ENCODE measurements at places on chromosomes 1 and 21.

DNA sequence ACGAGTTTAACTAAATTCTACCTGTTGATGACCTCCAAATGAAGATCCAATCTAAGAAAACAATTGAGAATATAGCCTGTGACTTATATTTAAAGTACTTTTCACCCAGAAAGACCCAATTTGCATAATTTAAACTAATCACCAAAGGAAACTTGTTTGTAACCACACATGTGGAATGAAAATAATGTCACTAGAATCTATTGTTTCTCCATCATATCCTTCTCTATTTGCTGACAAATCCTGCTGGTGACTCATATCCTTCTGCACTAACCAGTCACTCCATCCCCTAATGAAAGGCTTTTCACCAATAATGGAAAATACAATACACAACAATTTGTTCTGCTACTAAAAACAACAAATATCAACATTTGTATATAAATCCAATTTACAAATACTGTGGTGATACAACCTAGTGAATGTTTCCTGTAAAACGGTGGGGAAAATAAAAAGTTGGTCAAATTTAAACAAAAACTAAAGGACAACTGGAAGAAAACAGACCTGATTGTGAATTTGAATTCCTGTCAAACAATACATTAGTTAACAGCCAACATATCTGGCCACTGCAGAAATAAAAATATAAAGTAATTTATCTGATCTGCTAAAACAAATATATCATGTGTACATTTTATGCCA, 6.5 kb downstream of the PTP4A2 start:
- peaks cover 14% of the 10 kb centered on the region for H3K4me1 ChIP-seq
- H3K4me3 ChIP-seq: no peak overlapping the region
- no peaks in the 10 kb centered on the region for H3K36me3 ChIP-seq
- peak; percentile 63 for DNase-seq
- H3K27ac ChIP-seq: no peak overlapping the region

GRCh38 chr1:243287652-243288051, 31.8 kb downstream of the SDCCAG8 start:
- no peaks in the 10 kb centered on the region for H3K36me3 ChIP-seq
- no peak overlapping the region for H3K27ac ChIP-seq
- no peaks in the 10 kb centered on the region for H3K4me1 ChIP-seq
- peak; percentile 13 for DNase-seq

- H3K36me3 ChIP-seq: no peaks in the 10 kb centered on the region
- no peaks in the 10 kb centered on the region for H3K27me3 ChIP-seq
- H3K4me1 ChIP-seq: no peaks in the 10 kb centered on the region
- no peak for DNase-seq
- H3K27ac ChIP-seq: no peak overlapping the region
- no peak overlapping the region for H3K4me3 ChIP-seq
Measured at GRCh38 chr1:213176341-213176740, 125.3 kb downstream of the RPS6KC1 start.

DNA sequence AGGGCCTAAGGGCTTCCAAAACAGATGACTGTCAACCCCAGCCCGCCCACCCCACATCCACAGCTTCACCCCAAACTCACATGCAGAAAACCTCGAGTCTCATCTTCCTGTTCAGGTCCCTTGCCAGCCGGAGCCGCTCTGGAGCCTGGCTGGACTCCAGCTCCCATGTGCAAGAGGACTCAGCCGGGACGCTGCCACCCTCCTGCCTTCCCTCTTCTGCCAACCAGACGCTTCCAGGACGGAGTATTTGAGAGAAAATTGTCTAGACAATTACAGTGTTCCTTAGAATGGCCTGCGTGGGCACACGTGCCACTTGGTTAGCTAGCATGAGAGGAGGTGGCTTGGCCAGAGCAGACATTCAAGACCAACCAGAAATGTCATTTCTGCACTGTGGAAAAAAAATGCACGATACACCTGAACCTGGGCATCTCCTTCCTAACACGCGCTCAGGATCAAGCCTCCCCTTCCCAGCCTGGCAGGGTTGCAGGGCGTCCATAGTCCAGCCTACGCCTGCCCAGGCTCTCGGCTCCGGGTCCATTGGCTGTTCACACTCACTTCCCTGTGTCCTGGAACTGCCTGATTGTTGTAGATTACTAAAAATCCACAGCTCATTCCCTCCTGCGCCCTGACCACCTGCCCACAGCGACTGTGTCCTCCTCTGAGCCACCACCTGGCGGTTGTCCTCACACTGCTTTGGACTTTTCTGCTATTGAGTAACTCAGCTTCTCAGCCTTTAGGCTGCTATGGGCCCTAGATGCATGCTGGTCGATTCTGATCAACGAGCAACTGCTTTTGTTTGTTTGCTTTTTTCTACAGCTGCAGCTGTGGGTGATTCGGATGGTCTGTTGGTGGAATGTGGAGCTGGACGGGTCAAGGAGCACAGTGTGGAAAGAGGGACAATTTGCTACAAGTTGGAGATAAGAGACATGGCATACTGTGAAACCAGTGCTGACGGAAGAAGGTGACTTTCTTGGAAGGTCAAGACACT, at the start of gene CLDN14:
TSS of gene CLDN14 (minus strand) at position 708 of the 988 bp plus-strand sequence. CDS start 18,427 bp downstream, outside the sequence.
- H3K36me3 ChIP-seq: no peaks in the 10 kb centered on the region
- no peaks in the 10 kb centered on the region for H3K27me3 ChIP-seq
- no peak within 1 kb of the TSS for H3K4me3 ChIP-seq
- no peaks in the 10 kb centered on the region for H3K4me1 ChIP-seq

DNA sequence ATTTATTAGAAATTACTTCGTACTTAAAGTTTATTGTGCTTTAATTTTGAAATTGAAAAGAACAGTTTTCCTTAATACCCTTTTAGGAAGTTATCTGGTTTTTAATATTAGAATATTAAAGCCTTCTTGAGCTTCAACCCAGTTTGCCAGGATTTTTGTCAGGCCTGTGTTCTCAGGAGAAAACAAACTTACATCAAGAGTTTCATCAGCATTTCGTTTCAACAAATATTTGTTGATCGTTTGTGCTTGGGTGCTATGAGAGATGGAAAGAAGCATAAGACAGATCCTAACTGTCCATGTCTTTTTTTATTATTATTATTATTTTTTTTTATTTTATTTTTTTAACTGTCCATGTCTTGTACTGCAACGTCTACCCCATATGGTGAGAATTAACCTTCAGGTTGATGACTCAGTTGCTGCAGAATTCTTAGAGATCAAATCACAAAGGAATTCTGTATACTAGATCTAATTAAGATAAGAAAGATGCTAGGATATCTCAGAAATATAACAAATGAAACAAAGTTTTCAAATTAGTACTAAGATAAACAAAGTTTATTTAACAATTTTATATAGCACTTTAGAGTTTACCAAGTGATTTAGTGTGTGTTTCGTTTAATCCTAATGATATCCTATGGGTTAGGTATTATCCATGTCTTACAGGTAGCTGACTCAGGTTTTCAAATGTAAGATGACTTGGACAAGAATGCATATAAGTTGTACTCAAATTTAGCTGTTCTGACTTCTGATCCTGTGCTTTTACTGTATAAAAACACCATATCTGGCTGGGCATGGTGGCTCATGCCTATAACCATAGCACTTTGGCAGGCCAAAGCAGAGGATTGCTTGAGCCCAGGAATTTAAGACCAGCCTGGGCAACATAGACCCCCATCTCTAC, 14.3 kb downstream of the FBXO28 start:
- no peaks in the 10 kb centered on the region for H3K4me1 ChIP-seq
- no peaks in the 10 kb centered on the region for H3K36me3 ChIP-seq
- no peak for DNase-seq
- H3K4me3 ChIP-seq: no peak overlapping the region
- H3K27ac ChIP-seq: no peak overlapping the region
- H3K27me3 ChIP-seq: no peaks in the 10 kb centered on the region

GRCh38 chr21:46399129-46399528, 59.6 kb upstream of the DIP2A start:
- no peak for DNase-seq
- no peak overlapping the region for H3K4me3 ChIP-seq
- H3K36me3 ChIP-seq: peaks cover 9% of the 10 kb centered on the region
- no peak overlapping the region for H3K27ac ChIP-seq

DNA sequence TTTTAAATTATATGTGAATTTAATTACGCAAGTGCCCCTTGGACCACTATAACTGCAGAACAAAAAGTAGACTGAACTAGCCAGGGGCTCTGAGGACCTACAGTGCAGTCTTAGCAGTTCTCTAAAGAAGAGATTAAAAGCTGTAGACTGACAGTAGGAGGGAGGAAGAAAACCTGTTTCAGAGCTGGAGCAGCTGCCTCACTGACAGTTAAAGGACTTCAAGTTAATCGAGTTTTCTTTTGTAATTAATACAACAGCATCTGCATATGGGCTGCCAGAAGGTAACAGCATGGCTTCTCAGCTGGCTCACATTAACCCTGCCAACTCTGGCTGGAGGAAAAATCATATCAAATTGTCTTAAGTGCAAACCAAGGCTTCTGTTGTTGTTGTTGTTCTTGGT, 19.9 kb downstream of the DSTYK start:
- no peak overlapping the region for H3K4me3 ChIP-seq
- H3K4me1 ChIP-seq: peaks cover 1% of the 10 kb centered on the region
- no peak overlapping the region for H3K27ac ChIP-seq
- no peak for DNase-seq
- no peaks in the 10 kb centered on the region for H3K36me3 ChIP-seq

DNA sequence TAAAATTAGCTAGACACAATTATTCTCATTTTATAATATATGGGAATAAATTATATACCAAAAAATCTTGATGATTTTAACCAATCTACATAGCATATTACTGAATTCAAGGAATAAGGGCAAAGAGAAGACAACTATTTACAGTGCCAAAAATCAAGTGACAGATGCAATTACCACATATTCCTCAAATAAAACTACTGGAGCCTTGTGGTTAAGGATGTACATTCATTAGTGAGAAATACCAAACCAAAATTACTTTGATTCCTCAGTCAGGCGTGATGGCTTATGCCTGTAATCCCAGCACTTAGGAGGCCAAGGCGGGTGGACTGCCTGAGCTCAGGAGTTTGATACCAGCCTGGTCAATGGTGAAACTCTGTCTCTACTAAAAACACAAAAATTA, 68.8 kb upstream of the RBM34 start:
- peaks cover 3% of the 10 kb centered on the region for H3K36me3 ChIP-seq
- no peak overlapping the region for H3K27ac ChIP-seq
- no peak for DNase-seq
- no peaks in the 10 kb centered on the region for H3K4me1 ChIP-seq
- no peak overlapping the region for H3K4me3 ChIP-seq

DNA sequence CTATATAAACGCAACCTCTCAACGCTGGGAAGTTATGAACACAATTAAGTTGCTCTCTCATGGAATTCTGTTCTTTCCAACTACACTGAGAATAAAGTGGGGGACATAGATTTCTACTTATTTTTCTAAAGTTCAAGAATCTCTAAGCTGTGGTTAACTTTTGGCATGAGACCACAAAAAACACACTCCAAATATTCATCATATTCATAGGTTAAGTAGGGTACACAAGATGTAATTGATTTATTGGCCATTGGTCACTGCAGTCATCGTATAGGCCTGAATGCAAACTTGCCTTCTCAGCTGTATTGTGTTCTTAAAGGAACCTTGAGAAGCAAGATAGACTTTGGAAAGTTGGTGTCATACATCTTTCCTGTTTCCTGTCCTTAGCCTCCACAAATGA, 40.3 kb downstream of the PRRX1 start:
- no peaks in the 10 kb centered on the region for H3K36me3 ChIP-seq
- no peaks in the 10 kb centered on the region for H3K4me1 ChIP-seq
- no peak overlapping the region for H3K4me3 ChIP-seq
- no peaks in the 10 kb centered on the region for H3K27me3 ChIP-seq

DNA sequence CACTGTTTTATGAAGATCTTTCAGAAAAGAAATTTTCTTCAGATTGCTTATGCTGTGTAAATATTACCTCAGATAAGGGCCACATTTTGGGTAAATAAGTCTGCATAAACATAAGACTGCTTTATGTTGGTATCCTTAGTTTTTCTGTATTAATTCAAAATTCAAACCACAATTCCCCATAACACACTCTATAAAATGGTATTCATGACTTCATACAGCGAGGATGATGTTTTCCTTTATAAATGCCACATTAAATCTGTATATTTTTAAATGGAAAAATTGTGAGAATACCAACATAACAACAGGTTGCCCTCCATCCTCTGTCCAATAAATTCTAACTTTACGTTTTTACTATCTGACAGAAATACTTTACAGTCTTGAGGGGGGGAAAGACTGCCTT, 248.7 kb upstream of the CXADR start:
- no peak overlapping the region for H3K27ac ChIP-seq
- DNase-seq: no peak
- H3K27me3 ChIP-seq: no peaks in the 10 kb centered on the region
- H3K4me1 ChIP-seq: no peaks in the 10 kb centered on the region
- no peak overlapping the region for H3K4me3 ChIP-seq

GRCh38 chr1:240352769-240353168, 259.2 kb downstream of the GREM2 start:
- peak; percentile 2 for DNase-seq
- no peak overlapping the region for H3K4me3 ChIP-seq
- no peaks in the 10 kb centered on the region for H3K4me1 ChIP-seq
- H3K36me3 ChIP-seq: no peaks in the 10 kb centered on the region
- no peaks in the 10 kb centered on the region for H3K27me3 ChIP-seq

DNA sequence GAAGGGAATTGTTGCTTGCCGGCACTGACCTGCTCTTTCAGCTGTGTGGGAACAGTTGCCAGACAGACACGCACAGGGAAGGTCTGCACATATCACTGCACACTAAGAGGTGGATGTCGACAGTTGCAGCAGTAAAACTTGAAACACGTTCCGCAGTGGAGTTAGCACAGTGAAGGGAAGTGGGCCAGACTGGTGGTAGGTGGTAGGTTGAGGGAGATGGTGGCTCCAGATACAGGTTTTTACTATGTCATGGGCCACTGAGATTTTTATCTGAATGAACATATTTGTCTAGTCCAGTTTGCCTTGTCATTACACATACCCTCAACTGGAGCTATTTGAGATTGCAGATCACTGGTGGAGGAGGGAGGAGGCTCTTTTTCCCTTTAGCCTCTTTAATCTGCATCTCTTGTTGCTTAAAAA, 13.5 kb downstream of the MRPS6 start:
- H3K4me3 ChIP-seq: no peak overlapping the region
- H3K4me1 ChIP-seq: peaks cover 9% of the 10 kb centered on the region
- no peaks in the 10 kb centered on the region for H3K27me3 ChIP-seq
- DNase-seq: no peak
- H3K36me3 ChIP-seq: no peaks in the 10 kb centered on the region

GRCh38 chr1:155184835-155185782, 11.5 kb downstream of the TRIM46 start:
- H3K4me3 ChIP-seq: no peak overlapping the region
- no peak overlapping the region for H3K27ac ChIP-seq
- DNase-seq: no peak
- no peaks in the 10 kb centered on the region for H3K36me3 ChIP-seq
- H3K4me1 ChIP-seq: no peaks in the 10 kb centered on the region

All from mesendoderm (in vitro differentiated cells).